ENCODE measurements at places on chromosomes 7 and 10.
A peak's percentile ranks its signal among the peaks of the same experiment; 100 is the strongest.

GRCh38 chr10:107618504-107618994 is 454.0 kb upstream of the SORCS1 start:
- peak; percentile 70 for ATAC-seq

DNA sequence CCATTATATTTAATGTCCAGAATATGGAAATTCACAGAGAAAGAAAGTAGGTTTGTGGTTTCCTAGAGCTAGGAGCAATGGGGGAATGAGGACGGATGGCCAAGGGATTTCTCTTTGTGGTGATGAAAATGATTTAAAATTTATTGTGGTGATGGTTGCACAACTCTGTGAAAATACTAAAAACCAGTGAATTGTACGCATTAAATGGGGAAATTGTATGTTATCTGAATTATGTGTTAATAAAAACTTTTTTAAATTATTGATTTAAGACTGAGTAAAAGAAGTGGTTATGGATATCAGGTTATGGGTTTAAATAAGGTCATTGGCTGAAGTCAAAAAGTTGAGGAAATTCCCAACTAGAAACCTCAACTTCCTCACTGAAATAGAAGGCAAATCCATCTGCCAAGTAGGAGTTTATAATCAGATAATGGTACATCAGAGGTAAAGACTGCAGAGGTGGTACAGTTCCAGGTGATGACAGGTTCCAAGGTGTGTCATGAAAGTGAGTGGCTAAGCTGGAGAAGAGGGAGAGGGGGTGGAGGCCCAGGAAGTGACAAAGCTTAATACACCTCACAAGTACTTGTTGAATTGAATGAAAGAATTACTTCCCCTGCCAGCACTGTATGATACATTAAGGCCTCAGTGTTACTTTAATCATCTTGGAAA is 68.9 kb upstream of the CCDC71L start:
- ATAC-seq, result no peak

DNA sequence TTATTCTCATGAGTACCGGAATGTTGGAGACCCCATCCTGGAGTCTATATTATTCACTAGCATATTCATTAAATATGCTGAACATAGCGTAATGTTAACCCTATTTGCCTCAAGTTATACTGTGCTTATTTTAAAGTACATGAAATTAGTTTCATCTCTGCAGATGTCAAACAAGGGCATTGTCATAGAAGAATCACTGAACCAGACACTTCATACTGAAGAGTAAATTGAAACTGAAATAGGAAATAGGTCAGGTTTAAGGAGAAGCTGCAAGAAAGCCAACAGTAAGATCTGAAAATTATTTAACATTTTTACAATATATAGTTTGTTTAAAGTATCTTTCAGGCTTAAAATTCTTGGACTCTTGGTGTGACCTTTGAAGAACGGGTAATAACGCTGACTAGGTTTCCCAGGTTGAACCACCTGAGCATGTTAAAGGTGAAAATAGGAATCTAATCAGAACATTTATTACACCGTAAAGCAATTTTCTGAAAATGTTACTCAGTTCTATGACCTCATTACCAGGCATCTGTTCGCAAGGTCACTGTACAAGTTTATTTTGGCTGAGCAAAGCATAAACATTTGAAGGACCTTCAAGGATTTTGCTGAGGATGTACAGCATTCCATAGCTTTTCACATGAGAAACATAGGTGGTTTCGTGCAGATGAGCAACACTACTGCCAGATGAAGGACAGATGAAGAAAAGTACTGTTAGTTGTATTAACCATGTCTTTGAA is 82.7 kb downstream of the REEP3 start:
- no peak for ATAC-seq

DNA sequence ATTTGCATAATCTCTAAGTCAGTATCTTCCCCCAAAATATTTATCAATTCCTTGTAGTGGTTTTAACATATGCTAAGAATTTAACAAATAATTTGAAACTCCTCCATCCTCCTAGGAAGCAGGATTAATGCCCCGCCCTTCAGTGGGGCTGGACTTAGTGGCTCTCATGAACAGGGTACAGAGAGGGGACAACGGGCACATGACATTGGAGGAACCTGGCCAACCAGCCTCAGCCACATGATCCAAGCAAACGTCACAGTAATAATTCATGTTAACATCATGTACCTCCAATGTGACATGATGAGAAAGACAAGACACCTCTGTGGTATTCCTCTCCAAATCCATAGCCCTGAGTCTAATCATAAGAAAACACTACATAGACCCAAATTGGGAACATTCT is 50.5 kb downstream of the NUDCD3 start:
- ATAC-seq, result no peak

DNA sequence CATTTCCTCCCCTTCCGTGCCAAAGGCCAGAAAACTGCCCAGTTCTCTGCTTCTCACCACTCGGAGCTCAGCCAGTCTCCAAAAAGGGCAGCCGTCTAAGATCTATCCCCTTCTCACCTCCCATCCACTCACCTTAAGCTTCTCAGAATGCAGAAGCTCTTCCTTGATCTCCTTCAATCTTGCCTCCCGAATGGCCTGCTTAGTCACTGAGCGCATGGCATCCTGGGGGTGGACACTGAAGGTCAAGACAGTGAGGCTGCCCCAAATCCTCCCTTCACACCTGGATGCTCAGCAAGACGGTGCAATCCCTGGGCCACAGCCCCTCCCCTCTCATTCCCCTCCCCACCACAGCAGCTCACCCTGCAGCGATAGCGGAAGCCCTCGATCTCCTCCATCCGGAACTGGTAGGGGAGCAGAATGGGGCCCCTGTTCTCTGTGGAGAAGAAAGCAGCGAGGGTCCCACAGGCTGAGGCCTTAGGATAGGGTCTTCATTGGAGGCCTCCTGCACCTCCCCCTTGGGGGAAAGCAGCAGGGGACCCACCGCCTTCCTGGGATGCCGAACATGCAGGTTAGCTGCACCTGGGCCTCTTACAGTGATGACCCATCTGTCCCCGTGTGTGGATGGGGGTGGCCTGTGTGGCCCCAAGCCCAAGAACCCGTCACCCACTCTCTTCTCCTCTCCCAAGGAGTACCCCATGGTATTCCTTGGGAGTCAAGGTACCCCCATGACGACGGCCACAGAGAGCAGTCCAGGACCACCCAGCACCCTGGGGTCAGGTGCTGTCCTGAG is 4.7 kb downstream of the DDX56 start:
- no peak for ATAC-seq

- ATAC-seq, result no peak
Observed at GRCh38 chr10:127585519-127586023, 36.5 kb downstream of the NPS start.

DNA sequence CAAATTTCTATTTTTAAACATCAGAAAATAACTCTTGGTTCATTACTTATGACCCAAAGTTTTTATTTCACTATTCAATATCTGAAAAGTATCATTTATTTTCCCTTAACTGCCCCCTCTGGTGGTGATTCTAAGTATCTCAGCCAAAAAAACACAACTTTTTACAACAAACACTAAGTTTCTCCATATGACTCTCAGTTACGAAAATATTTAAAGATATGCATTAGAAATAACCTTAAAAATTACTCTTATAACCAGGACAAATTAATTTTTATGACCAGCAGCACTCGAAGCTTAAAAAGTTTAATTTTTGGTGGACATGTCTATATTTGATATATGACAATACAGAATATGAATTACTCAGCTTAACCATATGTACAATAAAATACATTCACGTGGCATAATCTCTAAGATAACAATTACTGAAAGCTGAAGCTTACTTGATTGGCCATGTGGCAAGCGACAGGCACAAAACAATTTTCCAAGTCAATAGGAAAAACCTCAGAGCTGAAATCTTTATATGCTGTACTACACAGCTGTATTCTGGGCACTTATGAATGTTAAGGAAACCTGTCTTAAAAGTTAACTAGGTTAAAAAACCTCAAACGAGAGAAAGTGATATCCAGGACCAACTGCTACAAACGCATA is 2.3 kb downstream of the HNRNPA2B1 start:
- ATAC-seq, result no peak

DNA sequence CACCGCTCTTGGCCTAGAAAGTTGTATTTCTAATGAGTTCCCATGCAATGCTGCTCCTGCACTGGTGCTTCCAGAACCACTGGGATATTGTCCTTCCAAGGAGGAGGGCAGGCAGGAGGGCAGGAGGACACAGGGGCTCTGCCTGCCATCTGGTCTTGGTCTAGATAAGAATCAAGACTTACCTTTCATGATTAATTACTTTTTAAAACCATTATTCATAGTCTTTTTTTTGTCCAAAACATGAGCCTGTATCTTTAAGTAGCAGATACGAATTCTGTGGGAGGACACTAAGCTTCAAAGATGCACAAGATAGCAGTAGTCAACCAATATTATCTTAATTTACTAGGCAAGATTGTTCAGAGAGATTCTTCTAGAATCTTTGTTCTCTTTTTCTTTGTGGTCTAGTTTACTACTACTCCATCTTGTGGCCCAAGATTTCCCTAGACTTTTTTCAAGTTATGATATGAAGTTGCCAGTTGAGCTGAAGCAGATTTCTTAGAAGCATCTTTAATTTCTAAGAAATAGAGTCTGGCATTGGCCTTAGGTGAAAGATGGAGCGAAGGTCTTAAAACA is 57.6 kb downstream of the RBM33 start:
- no peak for ATAC-seq

GRCh38 chr10:15660990-15661389 is 58.7 kb downstream of the ITGA8 start:
- peak; percentile 33 for ATAC-seq

GRCh38 chr7:3754493-3755341 is 453.7 kb downstream of the SDK1 start:
- ATAC-seq, result no peak

GRCh38 chr10:116269619-116270018 is 3.4 kb downstream of the GFRA1 start:
- ATAC-seq, result no peak

DNA sequence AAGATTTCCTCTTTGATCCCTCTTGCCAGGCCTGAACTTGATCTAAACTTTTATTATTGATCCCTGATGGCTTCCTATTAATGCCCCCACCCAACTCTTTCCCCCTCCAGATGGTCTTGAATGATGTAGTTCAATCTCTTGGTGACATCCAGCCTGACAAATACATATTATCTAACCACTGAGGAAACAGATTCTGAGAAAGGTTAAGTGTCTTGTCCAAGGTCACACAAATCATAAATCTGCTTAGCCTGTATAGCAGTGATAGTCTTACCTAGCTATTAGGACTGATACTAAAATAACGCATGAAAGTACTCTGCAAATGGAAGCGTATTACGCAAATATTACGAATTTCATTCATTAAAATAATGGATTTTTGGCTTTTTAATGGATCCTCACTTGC is 22.7 kb downstream of the STEAP1B start:
- ATAC-seq, result no peak

DNA sequence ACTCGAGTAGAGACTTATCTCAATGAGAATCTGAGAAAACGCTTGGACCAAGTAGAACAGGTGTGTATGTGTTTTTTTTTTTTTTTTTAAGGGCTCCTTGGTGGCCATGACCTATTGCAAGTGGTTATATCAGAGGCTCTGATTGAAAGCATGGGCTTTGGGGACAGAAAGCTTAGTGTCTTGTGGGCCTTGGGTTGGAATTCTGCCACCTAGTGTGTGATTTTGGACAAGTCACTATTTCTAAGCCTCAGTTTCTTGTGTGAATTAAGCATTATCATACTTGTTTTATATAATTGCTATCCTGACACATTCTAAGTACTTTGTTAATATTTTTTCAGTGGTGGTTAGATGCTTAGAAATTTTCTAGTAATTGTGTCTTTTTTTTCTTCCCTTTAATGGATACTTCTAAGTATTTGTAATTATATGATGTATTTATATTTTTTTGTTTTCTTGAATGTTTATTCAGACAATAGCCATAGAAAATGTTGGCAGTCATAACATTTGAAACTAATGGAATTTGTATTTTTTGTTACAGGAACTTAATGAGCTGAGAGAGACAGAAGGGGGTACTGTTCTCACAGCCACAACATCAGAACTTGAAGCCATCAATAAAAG is 33.1 kb downstream of the SMC3 start:
- peak; percentile 56 for ATAC-seq

DNA sequence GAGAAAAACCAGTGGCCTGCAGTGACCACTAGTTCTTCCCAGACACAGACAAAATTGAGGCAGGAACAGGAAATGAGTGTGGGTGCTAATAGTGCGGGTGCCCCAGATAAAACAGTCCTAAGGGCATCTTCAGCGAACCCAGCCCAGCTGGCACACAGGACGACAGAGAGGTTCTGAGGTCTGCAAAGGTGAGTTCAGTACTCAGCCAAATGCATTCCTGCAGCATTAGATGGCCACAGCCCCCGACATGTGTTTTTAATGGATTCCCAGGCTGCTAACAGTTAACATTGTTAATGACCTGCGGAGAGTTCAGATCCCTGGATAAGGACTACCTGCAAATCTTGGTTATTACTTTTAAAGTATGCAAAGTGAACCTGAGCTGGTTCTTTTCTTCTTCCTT is 196.0 kb downstream of the HIBADH start:
- ATAC-seq, result no peak

- no peak for ATAC-seq
Observed at GRCh38 chr10:4062751-4063150, 277.7 kb upstream of the KLF6 start.

GRCh38 chr10:97131666-97132065 is 54.1 kb downstream of the SLIT1 start:
- no peak for ATAC-seq

DNA sequence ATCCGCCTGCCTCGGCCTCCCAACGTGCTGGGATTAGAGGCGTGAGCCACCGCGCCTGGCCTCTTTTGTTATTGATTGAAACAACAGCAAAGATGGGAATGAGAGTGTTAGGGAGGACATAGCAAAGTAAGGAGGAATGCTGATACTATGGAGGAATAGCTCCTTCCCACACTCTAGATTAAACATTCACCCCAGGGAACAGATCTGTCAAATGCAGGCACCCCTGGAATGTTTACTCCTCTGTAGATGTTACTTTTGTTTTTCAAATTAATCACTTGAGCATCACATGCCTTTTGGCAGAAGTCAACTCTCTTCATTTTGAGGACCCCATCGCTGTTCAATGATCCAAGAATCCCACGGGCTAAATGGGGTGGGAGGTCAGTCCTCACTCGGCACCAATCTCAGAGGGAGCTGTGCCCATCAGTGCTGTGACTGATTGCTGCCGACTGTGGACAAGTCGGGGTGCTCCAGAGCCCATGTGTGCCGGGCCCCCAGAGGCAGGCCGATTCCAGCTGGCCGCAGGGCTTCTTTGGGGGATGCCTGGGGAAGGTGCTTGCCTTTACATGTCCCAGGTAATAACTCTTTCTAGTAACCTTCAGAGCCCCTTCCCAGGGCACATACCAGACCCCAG is 10.2 kb upstream of the COBL start:
- ATAC-seq, result no peak

GRCh38 chr7:39741942-39742623 is 118.7 kb downstream of the RALA start:
- no peak for ATAC-seq

DNA sequence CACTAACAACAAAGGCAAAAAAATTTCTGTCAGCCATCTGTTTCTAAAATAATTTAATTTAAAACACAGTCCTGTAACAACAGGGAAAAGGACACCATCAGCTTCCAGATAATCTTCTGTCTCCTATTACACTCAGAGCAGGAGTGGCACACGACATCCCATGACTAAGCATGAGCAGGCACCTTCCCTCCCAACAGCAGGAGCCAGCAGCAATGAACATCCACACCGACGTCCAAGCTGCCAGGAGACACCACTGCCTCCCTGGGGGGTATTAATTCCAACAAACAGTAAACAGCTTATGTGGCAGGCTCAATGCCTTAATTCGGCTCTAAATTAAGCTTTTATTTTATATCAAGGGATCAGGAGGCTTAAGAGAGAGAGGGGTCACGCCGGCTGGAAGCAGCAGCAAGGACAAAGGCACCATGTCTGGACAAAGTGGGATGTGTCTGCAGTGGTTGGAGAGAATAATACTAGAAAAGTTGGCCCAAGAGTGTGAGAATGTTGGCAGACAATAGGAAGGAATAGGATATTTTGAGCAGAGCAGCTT is 45.7 kb downstream of the KIAA1549 start:
- ATAC-seq, result peak; percentile 95
